Spinal cord (tissue), 10 donors: ENCODE measurements at places on chromosomes 6 and 20. TPM values are rescaled to one million over a fixed set of nuclear protein-coding genes. Genes with fewer than 3 reads are reported as not detected.

Gene TPD52L1
- polyA plus RNA-seq: 21.0 TPM

Gene TFAP2C
- polyA plus RNA-seq: 0.29 TPM

Gene PNLDC1
- polyA plus RNA-seq: 0.78 TPM

Gene CAP2
- 27.0 TPM for polyA plus RNA-seq
